Omental fat pad (tissue), 4 donors: ENCODE measurements at places on chromosomes 5 and 9. TPM values are rescaled to one million over a fixed set of nuclear protein-coding genes. Genes with fewer than 3 reads are reported as not detected.
A peak's percentile ranks its signal among the peaks of the same experiment; 100 is the strongest.

AKNA gene
- total RNA-seq = 59.4 TPM

GRCh38 chr5:116947691-116948528 is 373.3 kb upstream of the SEMA6A start:
- DNase-seq = peak; percentile 40

DDX46 gene
- total RNA-seq = 47.9 TPM

FOXD4 gene
- 0.46 TPM for total RNA-seq

FGF10 gene
- total RNA-seq = 22.5 TPM

DNA sequence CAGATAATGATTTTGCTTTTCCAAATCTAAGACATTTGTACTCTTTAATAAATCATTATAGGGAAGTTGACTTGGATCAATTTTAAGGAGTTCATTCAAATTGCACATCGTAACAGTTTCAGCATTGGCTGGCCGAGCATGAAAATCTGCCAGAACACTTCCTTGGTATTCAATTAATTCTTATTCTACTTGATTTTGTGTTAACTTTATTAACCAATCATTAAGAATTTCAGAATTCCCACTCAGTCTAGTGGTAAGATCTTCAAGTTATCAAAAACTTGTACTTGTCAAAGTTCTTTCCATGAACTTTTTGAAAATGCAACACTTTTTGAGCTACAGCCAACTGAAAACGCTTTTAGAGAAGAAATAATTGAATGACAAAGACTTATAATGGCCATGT is 565.8 kb downstream of the TLE1 start:
- DNase-seq = no peak

GRCh38 chr5:135223891-135224625 is 175.0 kb downstream of the MACROH2A1 start:
- DNase-seq = no peak

MARVELD2 gene
- total RNA-seq = 0.63 TPM

- no peak for DNase-seq
Observed at GRCh38 chr5:87836696-87837095, 424.0 kb upstream of the CCNH start.

GRCh38 chr5:169583101-169583423 is 511 bp upstream of the SPDL1 start:
- no peak for DNase-seq

DNA sequence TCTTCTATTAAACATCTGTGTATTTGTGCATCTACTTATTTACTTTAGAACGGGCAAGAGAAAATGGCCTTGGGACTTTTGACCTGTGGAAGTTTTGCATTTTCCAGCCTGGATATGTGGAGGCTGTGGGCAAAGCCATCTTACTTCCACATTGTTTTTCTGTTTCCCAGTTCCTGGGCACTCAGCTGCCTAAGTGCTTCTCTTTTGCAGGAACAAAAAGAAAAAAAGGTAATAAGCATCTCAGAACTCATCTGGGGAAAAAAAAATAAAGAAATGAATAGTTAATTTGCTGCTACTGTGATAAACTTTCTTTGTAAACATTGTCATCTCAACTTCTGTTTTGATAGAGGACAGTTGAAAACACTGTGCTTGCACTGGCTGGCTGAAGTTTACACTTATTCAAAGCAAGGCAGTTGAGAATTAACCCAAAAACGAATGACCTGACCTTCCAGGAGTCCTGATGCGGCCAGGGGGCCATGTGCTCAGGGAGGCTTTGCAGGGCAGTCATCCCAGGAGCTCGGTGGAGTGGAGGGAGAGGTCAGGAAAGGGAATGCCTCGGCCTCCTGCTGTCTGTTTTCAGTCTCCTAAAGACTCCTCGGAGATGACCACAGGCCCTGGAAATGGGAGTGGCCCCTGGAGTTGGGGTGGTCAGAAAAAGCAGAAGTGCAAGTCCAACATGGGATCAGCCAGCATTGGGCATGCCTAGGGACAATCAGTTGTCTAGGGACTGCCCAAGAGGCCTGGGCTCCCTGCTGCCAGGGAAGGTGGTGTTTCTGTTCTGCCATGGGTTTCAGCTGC is 75.5 kb downstream of the RAI14 start:
- no peak for DNase-seq

ADAMTS13 gene
- total RNA-seq = 3.0 TPM

GRCh38 chr9:16262477-16263261 is 607.8 kb downstream of the BNC2 start:
- no peak for DNase-seq

SELENOP gene
- 996 TPM for total RNA-seq

DPYSL3 gene
- total RNA-seq = 26.9 TPM

TRPM6 gene
- 1.9 TPM for total RNA-seq

KIF20A gene
- total RNA-seq = 3.2 TPM

DNA sequence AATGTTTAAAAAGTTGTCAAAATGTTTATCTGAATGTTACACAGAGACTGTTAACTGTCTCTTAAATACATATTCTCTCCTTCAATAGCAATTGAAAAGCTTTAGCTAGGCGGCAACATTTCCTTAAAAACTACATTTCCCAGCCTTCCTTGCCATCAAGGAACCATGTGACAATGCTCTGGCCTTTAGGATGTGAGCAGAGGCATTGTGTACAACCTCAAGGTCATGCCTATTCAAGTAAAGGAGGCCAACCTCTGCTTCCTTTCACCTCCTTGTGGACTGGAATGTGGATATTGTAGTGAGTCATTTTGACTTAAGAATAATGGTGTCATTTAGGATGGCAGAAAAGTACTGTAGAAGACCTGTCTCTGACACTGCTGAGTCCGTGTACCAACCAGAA is 23.7 kb upstream of the MROH2B start:
- no peak for DNase-seq

DNA sequence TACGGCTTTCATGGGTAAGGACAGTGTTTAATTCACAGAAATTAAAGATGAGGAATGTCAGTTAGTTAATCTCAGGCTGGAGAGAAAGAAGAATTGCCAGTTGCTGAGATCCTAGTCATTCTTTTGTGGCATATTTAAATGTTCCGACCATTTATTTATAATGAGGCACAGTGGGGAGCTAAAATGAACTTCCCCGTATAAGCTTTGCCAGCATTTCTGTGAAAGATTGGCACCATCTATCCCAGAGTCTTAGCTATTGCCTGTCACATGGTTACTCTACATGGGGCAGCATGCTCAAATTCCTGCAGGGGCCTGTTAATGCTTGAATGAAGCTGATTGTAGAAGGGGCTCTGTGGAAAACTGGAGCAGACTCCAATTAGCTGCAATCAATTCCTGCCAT is 314.1 kb downstream of the PRELID2 start:
- no peak for DNase-seq

ZNF366 gene
- 2.9 TPM for total RNA-seq

DNA sequence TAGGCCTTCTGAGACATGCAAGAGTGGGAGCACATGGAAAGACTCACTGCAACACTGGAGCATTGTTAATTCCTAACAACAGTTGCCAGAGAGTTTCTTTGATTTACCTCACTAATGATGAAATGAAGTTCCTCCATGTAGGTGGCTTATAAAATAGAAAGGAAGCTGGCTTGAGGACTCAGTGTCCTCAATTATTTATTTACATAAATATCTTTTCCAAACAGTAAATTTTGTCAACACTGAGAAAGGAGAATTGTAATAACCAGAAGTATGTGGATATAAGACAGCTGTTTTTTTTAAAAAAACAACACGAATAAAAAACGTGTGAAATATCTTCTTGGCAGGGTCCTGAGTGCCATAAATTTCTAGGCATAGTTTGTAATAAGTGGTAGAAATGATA is 9.1 kb upstream of the SLC27A6 start:
- DNase-seq = no peak

DNA sequence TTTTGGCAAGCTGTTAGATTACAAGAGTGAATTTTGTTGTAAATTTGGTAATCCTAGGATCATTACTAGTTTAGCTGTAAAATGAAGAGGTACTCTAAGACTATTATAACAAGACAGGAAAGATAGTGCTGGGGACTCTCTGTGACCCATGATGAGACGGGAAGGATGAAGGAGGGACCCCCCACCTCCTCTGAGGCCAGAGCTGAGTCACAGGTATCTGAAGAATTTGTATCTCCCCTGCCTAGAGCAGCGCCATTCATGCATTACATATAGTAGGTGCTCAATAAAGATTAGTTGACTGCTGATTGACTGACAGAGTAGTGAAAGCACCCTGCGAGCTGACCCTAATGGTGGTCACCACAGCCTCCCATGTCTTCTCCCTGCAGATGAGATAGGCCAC is 202.8 kb downstream of the SNX18 start:
- no peak for DNase-seq
